ENCODE measurements at places on chromosomes 11 and 22.

DNA sequence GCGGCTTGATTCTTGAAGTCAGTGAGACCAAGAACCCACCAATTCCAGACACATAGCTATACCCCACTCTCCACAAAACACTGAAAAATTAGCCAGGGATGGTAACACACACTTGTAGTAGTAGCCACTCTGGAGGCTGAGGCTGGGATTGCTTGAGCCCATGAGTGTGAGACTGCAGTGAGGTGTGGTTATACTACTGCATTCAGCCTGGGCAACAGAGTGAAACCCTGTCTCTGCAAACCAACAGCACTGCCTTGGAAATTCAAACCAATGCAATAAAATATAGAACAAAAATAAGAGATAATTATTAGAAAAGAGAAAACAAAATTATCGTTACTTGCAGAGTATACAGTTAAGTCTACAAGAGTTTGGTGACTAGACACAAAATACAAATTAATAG is 20.2 kb upstream of the PRDM10 start:
- no peak for DNase-seq

DNA sequence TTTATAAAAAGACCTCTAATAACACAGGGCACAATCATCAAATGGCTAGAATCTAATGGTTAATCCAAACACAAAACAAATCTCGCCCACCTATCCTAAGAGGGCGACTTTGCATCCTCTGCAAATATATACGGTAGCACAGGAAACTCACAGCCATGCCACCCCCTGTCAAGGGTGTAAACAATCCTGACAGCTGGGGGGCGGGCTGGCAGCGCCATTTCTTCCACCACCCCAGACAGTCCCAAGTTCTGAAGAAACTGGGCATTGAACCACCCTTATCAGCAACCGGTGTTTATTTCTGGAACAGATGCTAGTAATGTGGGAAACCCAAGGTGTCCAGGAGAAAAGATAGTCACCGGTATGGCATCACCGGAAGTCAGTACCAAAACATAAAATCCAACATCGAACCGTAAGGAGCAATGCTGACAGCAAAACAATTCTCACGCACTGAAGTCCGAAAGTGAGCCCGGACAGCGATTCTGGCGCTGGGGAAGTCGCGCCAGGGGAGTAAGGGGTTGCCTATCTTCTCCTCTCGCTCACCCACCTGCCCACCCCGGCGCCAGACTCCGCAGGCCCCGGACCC is 825 bp downstream of the FBXO3 start:
- peak; percentile 69 for DNase-seq

DNA sequence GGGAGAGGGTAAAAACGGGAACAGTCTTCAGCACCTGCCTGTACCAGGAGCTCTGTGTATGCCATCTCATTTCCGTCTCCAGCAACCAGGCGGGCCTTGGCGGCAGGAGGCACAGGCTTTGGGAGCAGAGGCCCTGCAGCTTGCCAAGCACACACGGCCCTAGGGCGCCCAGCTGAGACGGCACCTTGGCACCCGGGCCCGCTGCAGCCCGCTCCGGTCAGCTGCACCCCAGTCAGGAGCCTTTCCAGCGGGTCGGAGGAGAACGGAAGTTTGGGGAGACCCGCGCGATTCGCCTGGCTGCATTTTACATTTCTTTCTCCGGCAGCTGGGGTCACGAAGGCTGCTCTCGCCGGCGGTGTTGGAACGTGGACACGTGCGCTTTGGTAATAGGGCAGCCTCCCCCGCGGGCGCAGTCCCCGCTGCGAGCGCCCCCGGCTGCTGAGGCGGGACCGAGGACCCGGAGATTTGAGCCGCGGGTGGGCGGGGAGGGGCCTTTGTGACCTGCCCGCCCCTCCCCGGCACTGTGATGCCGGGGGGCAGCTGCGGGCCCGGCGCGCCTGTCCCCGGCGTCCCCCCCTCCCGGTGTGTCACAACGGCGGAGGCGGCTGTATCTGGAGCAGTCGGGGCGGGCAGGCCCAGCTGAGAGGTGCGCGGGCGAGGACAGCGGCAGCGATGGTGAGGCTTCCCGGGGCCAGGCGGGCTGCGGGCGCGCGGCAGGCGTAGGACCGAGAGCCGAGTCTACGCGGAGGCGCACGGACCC is at the start of gene TUBA8:
Gene TUBA8, plus strand, starts transcription at position 616 of the 760 bp plus-strand sequence. Its CDS starts 57 bp downstream, at position 673.
- DNase-seq: no peak

DNA sequence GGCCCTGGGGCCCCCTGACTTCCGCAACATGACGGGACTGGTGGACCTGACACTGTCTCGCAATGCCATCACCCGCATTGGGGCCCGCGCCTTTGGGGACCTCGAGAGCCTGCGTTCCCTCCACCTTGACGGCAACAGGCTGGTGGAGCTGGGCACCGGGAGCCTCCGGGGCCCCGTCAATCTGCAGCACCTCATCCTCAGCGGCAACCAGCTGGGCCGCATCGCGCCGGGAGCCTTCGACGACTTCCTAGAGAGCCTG is 992 bp downstream of the LRFN4 start:
- DNase-seq: no peak

GRCh38 chr11:44006917-44007361 is 40.8 kb upstream of the ACCSL start:
- DNase-seq: no peak

GRCh38 chr11:124793466-124794278 is 6.5 kb downstream of the MSANTD2 start:
- peak; percentile 57 for DNase-seq

- peak; percentile 69 for DNase-seq
Observed at GRCh38 chr22:45179276-45180049, 15.7 kb downstream of the NUP50 start.

DNA sequence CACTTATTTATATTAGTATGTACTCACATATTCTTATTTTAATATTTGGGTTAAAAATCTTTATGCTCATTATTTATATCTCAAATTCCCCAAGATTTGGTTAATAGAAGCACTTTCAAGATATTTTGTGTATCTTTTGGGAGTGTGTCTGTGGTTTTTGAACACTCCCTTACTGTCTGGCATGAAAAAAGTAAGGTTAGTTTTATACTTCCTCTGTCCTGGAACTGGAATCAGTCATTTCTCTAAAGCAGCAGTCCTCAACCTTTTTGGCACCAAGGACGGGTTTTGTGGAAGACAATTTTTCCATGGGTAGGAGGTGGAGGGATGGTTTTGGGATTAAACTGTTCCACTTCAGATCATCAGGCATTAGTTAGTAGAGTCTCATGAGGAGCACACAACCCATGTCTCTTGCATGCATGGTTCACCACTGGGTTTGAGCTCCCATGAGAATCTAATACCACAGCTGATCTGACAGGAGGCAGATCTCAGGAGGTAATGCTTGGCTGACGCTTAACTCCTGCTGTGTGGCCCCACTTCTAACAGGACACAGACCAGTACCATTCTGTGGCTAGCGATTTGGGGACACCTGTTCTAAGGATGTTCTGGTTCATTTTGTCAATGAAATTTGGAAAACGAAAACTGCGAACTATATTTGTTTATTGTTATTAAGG is 60.2 kb downstream of the CASP12 start:
- no peak for DNase-seq

- DNase-seq: no peak
Observed at GRCh38 chr11:72595292-72595684, 78.9 kb downstream of the PDE2A start.

DNA sequence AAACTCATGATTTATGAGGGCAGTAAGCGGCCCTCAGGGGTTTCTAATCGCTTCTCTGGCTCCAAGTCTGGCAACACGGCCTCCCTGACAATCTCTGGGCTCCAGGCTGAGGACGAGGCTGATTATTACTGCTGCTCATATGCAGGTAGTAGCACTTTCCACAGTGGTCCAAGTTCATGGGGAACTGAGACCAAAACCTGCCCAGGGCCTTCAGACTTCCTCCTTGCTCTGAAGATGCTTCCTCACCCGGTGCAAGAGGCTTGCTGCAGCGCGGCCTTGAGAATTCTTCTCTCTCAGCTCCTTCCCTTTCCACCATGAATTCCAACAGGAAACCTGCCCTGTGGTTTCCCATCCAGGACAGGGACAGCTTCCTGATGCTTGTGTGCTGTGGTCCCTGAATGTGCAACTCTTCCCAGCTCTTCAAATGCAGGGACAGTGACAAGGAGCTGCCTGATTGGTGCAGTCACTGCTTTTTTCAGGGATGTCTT is 53.9 kb downstream of the GGTLC2 start:
- DNase-seq: no peak

DNA sequence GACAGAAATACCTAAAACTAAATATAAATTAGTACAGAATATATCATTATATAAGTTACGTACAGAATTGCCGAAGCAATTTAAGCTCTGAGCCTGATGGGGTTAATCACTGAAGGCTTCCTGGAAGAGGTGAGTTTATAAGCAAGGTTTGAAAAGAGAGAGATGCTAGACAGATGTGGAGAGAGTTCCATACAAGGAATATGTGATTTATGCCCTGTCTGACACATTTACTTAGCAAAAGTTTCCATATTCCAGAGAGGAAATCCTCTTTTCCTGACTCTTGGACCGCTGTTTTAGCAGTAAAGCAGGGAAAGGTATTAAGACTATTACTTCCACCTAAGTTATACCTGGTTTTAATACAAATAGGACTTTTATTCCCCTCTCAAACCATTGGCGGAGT is 65.1 kb downstream of the DBX1 start:
- no peak for DNase-seq

GRCh38 chr22:20019661-20020532 is 1.0 kb upstream of the TANGO2 start:
- no peak for DNase-seq

DNA sequence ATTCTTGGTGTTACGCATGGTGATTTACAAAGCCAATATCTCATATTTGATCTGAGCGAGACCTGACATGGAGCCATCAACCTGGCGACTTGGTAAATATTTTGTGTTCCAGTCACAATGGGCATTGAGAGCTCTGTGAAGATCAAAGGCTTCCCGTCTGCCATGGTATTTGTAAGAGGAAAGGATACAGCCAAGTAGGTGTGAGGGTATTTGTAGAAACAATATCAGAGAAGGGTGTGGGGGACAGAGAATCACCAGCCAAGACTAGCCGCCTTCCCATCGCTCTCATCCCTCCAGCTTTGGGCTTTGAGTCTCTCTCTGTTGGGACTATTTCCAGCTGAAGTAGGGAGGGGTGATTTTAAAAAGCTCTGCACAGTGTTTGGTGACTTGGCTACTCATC is 173.4 kb upstream of the BDNF start:
- DNase-seq: no peak

DNA sequence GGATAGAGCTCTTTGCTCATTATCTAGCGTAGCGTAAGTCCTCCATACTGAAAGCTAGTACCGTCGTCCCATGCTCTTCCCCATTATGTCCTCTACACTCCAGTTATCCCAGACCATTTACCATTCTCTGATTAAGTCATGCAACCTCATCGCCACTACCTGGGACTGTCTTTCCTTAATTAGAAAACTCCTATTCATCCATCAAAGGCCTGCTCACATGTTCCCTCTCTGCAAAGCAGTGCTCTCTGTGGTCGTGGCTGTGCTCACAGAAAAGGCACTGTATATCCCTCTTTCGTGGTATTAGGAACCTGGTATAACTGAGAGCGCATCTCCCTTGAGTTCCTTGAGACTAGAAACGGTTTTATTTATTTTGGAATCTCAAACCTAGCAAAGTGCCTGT is 253.3 kb downstream of the KIRREL3 start:
- DNase-seq: no peak

- no peak for DNase-seq
Observed at GRCh38 chr22:36311386-36312085, 58.6 kb downstream of the APOL1 start.

DNA sequence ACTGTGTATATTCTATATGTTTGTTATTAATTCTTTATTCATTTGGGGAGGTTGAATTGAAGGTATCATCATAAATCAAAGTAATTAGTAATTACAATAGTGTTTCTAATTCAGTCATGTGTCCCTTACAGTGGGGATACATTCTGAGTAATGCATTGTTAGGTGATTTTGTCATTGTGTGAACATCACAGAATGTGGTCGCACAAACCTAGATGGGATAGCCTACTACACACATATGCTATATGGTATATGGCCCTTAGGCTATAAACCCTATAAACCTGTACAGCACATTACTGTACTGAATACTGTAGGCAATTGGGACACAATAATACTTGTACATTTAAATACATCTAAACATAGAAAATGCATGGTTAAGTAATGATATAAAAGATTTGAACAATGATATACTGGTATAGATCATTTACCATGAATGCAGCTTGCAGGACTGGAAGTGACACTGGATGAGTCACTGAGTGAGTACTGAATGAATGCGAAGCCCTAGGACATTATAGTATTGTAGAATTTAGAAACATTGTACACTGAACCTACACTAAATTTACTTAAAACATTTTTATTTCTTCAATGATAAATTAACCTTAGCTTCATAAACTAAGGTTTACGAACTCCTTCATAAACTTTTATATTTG is 936.2 kb upstream of the CHORDC1 start:
- no peak for DNase-seq

- no peak for DNase-seq
Observed at GRCh38 chr11:27024865-27025264, 15.8 kb upstream of the BBOX1 start.

DNA sequence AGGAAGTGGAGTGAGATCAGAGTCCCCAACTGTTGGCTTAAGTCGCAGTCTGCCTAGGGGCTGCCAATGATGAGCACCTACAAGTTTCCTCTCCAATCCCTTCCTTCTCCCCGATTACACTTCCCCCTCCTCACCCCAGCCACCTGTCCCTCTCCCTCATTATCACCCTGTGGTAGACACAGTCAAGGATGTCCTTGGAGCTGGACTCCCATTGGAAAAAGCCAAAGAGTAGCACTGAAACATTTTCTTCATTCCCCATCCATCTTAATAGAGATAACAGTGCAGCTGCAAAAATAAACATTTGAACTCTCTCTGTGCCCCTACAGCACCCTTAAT is 146.2 kb downstream of the DBX1 start:
- DNase-seq: no peak

DNA sequence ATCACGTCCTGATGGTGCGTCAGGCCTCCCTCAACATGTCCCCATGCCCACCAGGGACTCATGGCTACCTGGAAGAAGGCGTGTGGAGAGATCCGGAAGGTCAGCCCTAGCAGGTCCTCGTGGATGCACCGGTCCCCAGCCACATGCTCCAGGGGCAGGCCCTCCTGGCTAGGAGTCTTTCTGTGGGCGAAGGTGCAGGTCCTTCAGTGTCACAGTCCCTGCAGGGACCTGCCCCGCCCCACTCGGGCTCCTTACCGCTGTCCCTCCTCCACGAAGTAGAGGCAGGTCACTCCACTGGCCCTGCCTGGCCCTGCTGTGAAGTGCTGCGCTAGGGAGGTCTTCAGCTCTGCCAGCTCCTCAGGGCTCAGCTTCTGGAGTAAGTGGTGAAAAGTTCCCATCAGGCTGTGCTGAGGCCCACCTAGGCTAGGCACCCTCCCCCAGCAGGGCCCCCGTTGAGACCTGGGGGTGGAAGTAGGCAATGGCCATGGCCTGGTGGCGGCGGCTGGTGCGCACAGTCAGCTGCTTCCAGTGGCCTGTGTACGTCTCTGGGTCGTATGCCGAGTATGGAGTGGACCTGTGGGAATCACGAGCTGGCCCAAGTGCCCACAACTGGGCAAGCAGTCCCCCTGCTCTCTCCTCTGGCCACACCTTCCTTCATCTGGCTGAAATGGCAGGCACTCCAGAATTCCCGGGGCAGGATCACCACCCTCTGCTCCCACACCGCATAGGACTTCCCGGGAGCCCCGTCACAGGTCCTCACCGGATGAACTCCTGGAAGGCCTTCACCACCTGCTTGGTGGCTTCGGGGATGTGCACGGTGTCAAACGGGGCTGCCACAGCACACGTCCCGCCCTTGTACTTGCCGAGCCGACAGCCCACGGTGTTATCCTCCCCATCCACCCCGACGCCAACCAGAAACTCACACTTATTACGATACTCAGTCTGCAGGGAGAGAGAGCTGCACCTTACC is 1.1 kb upstream of the RANBP1 start:
- no peak for DNase-seq

GRCh38 chr11:13772223-13773046 is 104.0 kb downstream of the FAR1 start:
- DNase-seq: no peak
